ENCODE measurements at places on chromosomes 1 and 21.

DNA sequence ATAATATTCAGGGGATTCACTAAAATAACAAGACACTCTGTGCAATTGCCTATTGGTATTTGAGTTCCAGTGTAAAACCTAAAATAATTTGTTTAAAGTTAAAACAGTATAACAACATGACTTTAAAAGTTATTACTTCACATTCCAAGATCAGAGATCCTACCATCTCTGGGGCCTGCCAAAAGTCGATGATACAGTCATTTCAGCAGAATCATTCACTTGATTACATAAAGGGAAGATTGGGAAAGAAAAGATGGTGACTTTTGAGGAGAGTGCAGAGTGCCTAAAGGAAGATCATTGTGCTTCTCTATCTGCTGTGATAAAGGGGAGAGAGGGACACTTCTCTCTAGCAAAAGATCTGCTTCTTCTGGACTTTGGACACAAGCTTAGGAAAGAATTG, 784.4 kb upstream of the ADGRL4 start:
- DNase-seq = no peak

DNA sequence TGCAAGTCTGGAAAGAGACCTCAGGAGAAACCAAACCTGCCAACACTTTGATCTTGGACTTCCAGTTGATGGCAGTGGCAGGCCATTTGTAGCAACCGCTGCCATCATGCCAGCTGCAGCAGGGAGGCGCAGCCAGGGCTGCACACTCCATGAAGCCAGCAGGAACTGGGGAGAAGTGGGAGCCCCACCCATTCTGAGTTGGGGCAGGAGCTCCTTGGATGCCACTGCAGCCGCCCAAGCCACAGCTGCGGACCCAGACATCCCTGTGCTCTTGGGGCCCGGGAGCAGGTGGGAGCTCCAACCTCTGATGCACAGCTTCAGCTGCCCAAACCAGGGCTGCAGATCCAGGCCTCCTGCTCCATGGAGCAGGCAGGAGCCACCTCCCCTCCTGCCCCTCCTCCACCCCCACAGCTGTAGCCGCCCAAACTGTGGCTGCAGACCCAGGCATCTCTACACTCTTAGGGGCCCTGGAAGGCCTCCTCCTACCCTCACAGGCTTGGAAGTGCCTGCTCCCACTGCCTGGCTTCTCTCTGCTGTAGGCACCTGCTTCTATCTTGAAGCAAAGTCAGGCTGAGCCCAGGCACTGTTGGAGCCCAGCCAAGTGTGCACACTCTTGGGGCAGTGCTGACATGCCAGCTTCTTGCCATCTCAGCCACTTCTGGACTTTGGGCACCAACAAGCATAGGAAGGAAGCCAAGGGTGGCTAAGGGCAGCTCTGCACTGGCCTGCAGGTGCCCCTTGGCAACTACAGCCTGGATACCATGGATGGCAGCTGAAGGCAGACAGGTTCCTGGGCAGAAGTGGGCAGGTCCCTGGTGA, 20.0 kb upstream of the DISP1 start:
- no peak for DNase-seq

GRCh38 chr1:107593501-107594209, 371.3 kb downstream of the VAV3 start:
- DNase-seq = peak; percentile 52

GRCh38 chr1:114099268-114099667, 54.4 kb downstream of the SYT6 start:
- DNase-seq = no peak

GRCh38 chr1:216389774-216390173, 33.5 kb downstream of the USH2A start:
- no peak for DNase-seq

GRCh38 chr1:216173376-216173995, 249.8 kb downstream of the USH2A start:
- DNase-seq = no peak

- no peak for DNase-seq
These were observed 27.5 kb upstream of the ROR1 start for GRCh38 chr1:63746129-63746864.

DNA sequence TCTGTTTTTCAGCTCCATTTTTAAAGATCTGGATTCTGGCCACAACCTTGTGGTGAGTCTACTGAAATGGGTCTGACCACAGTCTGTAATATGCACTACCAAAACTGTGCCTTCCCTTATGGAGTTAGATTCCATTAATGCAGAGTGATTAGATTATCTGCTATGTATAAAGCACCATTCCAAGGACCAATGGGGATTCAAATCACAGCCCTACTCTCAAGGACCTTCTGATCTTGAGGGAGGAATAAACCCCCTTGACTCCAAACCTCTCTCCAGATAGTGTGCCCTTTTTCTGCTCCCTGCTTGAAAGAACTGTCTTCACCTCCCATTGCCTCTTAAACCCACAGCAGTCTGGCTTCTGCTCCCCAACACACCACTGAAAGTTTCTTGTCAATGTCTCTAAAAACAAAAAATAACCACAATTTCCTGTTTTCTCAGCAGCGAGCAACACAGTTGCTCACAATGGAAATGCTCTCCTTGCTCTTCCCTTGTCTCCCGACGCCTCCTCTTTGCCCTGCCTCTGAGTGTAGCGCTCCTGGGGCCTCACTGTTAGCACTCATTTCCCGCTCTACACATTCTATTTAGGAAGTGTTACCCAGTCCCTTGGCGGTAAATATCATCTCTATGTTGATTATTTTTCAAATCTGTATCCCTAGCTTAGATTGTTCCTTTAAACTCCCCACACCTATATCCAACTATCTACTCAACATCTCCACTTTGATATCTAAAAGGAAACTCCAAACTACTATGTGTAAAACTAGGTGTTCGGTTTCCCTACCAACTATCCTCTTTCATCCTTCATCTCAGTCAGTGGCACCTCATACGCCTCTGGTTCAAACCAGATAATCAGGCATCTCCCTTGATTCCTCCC, 13.6 kb downstream of the PCNX2 start:
- DNase-seq = peak; percentile 84

- no peak for DNase-seq
These were observed 55.6 kb upstream of the PRMT6 start for GRCh38 chr1:107000902-107001301.

GRCh38 chr1:94864821-94865220, 44.7 kb downstream of the SLC44A3 start:
- no peak for DNase-seq

- no peak for DNase-seq
These were observed 47.9 kb downstream of the LGR6 start for GRCh38 chr1:202241376-202242079.

DNA sequence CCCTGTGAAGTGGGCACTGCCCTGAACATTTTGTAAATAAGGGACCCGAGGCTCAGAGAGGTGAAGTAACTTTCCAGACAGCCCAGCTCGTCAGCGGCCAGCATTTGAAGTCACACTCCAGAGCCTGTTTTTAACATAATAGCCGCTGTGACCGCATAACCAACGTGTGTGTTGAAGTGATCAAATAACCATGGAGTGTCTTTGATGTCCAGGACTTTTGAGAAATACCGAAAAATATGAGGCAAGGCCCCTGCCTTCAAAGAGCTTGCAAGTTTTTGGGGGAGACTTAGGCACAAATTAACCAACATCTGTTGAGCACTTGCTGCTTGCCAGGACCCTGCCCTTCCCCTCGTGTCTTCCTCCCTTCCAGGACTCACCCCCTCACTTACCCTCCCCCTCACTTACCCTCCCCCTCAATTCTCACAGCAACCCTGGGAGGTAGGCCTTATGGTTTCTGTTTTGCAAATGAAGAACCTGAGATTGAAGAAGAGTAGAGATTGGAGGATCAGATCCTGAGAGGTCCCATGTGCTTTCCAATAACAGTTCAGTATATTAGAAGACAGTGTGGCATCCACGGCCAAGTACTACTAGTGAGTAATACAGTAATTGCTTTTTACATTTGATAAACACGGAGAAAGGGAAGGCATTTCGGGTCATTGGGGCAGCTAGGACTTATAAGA, 1.3 kb upstream of the SLC16A1 start:
- DNase-seq = peak; percentile 74

DNA sequence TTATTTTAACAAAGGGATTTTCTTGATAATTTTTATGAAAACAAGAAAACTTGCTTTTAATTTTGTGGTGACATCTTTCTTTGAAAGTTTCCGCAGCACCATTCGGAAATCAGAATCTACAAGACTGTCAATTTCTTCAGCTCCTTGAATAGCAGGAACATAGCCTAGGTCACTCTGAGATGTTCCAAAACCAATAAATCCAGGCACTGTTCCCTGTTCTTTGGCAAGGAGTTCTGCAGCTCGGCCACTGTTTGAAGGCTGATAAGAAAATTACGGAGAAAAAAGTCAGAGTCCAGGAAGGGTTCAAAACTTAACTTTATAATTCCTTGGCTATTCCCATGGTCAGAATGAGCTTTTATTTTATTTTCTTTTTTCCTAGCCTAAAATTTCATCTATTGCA, 6.0 kb downstream of the LTN1 start:
- DNase-seq = no peak

- DNase-seq = no peak
These were observed 8.0 kb downstream of the TMPRSS2 start for GRCh38 chr21:41499920-41500319.

- no peak for DNase-seq
These were observed 2.1 kb downstream of the ADAMTS4 start for GRCh38 chr1:161196521-161197451.

DNA sequence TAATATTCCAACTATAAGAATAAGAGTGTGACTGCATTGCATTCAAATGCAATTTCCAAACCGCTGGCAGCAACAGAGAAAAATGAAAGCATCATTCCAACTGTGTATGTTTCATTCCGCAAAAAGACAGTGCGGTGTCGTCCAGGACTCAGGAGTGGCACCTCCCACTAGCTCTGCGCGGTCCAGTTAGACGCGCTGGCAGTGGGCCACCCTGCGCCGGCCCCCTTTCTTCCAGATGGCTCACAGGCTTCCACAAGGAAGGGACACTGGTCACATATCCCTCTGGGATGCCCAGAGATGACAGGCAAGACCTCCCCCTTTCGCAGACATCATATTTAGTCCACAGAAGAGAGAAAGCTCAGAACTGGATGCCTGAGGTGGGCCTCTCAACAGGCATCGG, 11.9 kb downstream of the WRAP73 start:
- no peak for DNase-seq

GRCh38 chr1:231618609-231619256, 7.9 kb upstream of the DISC1 start:
- DNase-seq = no peak

GRCh38 chr21:37562920-37563640, 196.5 kb downstream of the DYRK1A start:
- peak; percentile 32 for DNase-seq

DNA sequence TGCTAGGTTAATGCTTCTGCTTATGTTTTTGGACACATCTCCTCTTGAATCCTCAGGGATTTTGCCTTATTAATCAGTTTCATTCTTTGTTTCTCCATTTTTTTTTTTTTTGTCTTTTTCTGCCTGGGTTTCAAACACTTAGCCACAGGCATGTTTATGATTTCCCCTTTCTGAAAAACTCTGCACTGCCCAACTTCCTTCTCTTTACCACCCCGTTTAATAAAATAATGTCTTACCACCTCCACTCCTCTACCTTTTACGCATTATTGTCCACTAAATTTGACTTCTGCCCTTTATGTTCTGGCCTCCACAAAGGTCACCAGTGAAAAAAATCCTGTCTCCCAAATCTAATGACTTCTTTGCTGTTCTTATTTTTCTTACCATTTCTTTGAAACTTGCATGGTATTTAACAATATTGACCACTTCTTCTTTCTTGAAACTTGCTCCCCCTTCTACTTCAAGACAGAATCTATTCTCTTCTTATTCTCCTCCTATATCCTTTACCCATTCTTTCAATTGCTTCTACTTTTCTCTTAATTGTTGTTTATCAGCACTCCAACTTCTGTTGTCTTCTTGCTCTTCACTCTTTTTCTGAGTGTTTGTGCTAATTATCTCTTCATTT, 150.3 kb downstream of the TNFSF18 start:
- no peak for DNase-seq

GRCh38 chr1:49204720-49205119, 428.0 kb upstream of the BEND5 start:
- no peak for DNase-seq

DNA sequence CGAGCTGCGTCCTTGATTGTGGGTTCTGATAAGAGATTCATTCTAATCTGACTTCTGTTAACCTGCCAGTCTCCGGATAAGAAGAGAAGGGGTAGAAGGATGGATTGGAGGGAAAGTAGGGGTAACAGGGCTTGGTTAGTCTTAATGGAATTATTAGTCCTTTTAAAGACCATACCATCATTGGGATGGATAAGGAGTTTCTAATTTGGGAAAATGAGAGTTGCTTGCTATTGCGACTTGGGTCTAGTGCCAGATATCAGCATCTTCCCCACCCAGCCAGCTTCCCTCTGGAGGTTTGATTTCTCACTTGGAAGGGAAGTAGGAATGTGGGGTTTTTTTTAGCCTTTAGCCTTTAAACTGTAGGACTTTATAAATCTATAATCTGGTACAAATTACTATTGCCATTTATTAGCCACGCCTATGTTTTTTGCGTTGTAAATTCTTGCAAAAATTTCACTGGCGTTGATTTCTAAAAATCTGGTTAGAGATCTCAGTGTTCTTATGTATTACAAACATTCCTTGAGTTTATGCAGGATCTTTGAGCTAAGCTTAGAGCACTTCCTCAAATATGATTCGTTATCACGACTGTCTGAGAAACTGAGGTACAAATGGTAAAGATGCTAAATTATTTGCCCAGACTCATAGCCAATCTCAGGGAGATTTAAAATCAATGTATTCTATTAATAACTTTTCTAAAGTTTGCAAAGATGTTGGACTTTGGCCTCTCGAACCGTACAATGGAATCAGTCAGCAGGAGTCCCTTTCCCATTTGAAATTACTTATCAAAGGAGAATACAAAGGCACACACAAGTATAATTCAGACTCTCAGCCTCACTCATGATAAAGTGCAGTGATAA, 1.3 kb downstream of the FAM20B start:
- DNase-seq = no peak

- DNase-seq = no peak
These were observed 12.4 kb downstream of the TTC4 start for GRCh38 chr1:54728027-54728426.

DNA sequence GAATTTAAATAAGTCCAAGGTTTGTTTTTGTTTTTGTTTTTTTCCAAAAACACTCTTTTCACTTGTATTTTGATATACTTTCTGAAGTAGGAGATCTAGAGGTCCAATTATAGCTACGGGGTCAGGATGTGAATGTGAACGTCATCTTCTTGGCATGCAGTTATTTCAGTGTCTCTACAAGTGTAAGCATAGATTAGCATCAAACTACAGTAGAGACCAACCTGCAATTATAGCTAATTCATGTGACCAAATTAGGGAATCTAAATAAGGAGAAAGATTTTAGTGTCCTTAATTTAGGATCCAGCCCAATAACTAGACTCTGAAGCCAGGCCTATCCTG, 107.3 kb upstream of the PALMD start:
- no peak for DNase-seq
